Right renal pelvis (tissue), 4 donors: ENCODE measurements at places on chromosomes 4 and X.

GRCh38 chr4:6395466-6396228 lies 76.8 kb downstream of the PPP2R2C start:
- no peak for DNase-seq

DNA sequence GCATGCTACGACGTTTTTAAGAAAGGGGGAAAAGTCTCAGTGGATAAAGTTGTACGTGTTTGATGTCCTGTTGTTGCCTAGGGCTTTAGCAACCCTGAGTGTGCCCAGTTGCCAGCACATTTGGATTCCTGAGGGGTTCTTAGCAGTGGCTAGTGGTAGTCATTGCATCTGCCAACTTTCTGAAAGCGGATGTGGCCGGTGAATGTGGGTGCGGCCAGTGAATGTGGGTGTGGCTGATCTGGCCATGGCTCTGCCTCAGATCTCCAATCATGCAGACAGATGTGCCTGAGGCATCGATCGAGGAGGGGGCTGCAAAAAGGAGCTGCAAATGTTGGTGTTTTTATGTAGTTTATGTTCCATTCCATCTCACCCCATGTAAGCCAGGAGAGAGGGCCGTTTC lies 41.5 kb upstream of the FAT1 start:
- DNase-seq = no peak

GRCh38 chr4:167222099-167222498 lies 12.2 kb downstream of the SPOCK3 start:
- no peak for DNase-seq

GRCh38 chrX:49147936-49148335 lies 14.6 kb upstream of the MAGIX start:
- DNase-seq = no peak

- no peak for DNase-seq
Observed at GRCh38 chr4:188649635-188650034, 510.4 kb downstream of the TRIML1 start.

DNA sequence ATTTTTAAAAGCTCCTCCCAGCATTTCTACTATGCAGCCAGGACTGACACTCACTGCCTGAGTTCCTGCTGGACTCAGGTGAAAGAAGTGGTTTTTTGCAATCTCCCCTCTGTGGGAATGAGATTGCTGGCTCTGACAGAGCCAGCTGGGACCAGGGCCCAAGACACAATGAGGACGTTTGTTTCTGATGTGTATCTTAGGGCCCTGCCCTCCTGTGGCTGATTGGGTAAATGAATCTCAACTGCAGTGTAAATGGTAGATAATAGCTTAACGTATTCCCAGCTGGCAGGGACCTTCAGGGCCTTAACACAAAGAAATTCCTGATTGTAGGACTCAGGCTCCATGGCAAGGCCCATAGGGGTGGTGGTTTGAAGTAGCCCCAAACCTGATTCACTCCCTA lies 85.8 kb upstream of the PRPS1 start:
- no peak for DNase-seq

DNA sequence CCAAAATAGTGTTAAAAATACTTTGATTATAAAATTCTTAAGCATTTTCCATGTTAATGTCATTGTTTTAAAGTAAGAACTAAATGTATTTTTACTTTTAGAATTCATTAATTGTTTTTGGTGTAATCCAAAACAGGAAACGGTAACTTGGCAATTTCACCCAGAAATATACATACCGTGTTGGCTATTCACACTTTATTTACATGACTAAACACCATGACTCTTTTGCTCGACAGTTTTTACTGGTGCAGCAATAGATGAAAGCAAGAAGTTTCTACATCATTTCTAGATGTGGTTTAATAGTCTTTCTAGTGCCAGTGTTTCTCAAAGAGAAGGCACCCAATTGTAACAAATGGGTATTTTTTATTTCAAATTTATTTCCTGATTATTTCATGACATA lies 25.6 kb upstream of the MAGEA1 start:
- no peak for DNase-seq

DNA sequence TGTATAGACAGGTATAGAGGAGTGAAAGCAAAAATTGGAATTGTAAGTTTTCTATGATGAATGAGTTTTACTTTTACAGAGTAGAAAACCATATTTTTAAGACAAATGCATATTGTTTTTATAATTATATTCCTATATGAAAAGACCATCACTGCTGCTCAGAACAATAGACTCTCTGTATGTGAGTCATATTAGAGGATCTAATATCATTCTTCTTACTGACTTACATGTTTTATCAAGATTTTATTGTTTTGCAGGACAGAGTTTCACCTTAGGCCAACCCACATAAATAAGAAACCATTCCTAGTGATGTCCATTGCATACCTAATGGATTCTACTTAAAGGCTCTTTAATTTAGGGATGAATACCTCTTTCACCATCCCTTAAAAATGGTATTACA lies 88.6 kb downstream of the NR3C2 start:
- DNase-seq = no peak

GRCh38 chrX:39360101-39360500 lies 558.8 kb downstream of the MID1IP1 start:
- DNase-seq = no peak

GRCh38 chrX:120213438-120214265 lies 37.0 kb upstream of the ZBTB33 start:
- peak; percentile 26 for DNase-seq

GRCh38 chr4:54696649-54697048 lies 38.9 kb downstream of the KIT start:
- no peak for DNase-seq

DNA sequence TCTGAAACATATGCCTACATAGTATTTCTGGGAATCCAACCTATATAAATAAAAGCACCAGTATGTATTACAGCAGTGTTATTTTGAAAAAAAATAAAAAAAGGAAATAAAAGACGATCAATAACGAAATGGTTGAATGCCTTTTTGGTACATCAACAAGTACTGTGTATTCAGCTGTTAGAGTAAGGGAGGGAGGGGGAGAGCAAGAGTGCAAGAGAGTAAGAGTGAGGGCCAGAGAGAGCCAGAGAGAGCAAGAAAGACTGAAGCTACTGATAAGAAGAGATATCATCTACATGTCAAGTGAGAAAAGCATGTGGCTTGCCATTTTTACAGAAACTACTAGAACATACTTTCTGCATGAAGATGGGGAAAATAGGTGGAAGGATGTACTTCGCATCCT lies 1.8 kb downstream of the SPIN4 start:
- DNase-seq = no peak

DNA sequence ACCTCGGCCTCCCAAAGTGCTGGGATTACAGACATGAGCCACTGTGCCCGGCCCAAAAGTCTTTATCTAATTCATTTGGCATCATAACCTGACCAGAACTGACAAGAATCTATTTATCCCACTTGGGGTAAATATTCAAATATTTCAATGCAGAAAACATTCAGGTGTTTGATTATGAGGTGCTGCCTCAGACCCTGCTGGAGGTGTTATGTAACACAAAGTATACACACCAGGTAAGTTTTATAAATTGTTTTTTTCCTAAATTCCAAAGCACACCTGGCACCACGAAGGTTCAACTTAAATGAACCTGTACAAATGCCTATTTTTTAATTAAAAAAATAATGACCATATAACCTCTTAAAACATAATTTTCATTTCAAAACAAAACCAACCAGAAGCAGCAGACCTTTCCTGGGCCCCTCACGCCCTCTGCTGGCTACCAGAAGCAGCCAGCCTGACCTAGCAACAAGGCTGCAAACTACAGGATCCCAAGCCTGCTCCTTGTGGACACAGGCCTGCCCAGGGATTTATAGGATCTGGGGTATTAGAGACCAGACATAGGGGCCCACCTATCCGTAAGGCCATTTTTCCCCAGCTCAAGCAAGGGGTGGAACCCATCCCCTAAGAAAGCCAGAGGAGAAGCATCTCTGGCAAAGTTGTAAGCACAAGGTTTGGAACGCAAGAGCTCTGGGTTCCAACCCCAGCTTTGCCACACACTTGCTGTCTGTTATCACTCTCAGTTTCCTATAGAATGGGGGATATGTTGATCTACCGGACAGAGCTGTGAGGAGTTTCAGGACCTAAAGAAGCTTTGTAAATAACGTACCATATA lies 11.7 kb downstream of the OTUD5 start:
- peak; percentile 5 for DNase-seq
